ENCODE measurements at places on chromosomes 5 and 9.

DNA sequence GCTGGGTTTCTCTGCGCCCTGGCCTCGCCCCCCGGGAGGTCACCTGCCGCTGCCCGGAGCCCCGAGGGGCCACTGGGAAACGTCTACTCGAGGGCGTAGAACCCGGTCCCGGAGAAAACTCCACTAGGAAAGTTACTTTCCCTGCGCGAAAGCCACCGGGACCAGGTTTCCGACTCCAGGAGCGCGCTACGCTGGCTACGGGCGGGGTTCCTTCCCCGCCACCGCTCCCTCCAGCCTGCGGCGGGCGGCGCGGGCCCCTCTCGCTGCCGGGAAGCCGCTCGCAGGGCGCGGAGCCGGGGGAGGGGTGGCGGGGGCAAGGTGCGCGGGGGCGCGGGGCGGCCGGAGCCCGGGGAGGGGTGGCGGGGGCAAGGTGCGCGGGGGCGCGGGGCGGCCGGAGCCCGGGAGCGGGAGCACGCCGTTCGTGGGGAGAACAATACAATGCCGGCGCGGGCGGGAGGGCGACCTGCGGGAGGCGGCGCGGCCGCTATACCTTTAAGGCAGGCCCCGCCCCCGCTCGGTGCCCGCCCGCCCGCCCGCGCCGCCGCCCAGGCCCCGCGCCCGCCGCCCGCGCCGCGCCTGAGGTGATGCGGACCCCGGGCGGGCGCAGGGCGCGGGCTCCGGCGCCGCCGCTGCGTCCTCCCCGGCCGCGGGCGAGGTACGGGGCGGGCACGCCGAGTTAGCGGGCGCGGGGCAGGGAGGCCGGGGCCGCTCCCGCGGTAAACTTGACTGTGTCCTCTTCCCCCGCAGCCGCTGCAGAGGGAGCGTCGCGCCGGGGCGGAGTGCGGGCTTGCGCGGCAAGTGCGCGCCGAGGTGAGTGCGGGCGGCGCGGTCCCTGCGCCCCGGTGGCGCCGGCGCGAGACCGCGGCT, 278.1 kb downstream of the AOPEP start:
- peak overlapping the region; percentile 68 for H3K27ac ChIP-seq
- H3K4me3 ChIP-seq: peak overlapping the region; percentile 85
- no peak for DNase-seq
- H3K4me1 ChIP-seq: peaks cover 6% of the 10 kb centered on the region
- H3K27me3 ChIP-seq: peaks cover 3% of the 10 kb centered on the region

- DNase-seq: peak; percentile 99
- H3K4me3 ChIP-seq: peak overlapping the region; percentile 37
- H3K27ac ChIP-seq: peak overlapping the region; percentile 77
- peaks cover 59% of the 10 kb centered on the region for H3K4me1 ChIP-seq
Observed at GRCh38 chr9:116447934-116448333, 239.2 kb upstream of the TRIM32 start.

GRCh38 chr9:16921855-16922254, 51.4 kb upstream of the BNC2 start:
- H3K4me3 ChIP-seq: no peak overlapping the region
- H3K36me3 ChIP-seq: no peaks in the 10 kb centered on the region
- H3K27me3 ChIP-seq: no peaks in the 10 kb centered on the region
- no peaks in the 10 kb centered on the region for H3K4me1 ChIP-seq

DNA sequence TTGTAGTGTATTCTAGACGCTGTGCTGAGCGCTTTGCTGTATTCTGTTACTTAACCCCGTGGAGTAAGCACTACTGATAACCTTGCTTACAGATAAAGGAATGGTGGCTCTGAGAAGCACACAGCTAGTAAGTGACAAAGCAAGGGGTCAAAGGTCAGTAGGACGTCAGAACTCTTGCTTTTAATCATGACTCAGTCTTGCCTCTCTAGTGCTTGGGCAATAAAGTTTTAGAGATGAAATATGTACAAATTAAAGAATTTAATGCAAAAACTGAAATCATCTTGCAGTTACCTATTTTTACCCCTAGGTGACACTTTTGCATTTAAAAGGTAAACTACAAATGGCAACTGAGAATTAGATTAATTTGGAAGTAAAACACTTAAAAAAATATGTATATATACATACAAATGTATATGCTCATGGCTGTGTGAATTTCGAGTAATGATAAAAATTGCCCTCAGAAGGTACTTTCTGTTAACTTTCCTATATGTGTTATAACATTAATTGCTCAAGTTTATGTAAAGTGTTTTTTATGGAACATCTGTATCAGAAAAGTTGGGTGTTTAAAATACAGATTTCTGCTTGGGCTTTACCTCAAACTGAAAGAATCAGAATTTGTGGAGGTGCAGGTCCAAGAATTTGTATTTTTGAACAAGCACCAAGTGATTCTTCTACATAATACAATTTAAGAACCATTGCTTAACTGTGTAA, 175.1 kb upstream of the DAB2 start:
- no peaks in the 10 kb centered on the region for H3K36me3 ChIP-seq
- peak; percentile 24 for DNase-seq
- no peaks in the 10 kb centered on the region for H3K27me3 ChIP-seq
- H3K27ac ChIP-seq: no peak overlapping the region

All from common myeloid progenitor, CD34-positive (primary cell).